ENCODE measurements at places on chromosomes 11 and 22.

- peaks cover 6% of the 10 kb centered on the region for H3K4me1 ChIP-seq
- DNase-seq = peak; percentile 66
These were observed at the start of gene MYRF for GRCh38 chr11:61752117-61752924. TSS of gene MYRF (plus strand) at chr11:61752636. CDS start at chr11:61752745, 109 bp downstream.

DNA sequence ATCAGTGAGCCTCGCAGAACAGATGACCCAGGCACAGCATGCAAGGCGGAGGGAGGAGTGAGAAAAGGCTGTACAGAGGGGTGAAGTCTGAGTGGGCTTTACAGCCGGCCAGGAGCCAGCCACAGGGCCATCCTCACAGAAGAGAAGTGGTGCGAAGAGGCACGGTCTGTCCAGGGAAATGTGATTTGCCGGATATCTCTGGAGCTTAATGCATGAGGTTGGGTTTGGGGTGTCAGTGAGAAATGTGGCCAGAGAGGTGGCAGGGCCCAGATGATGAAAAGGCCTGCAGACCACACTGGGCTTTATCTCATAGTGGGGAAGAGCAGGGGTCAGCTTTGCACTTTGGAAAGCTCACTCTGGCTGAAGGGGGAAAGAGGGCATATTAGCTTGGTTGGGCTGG is 255.2 kb downstream of the BUD13 start:
- H3K4me3 ChIP-seq = no peak overlapping the region
- no peak overlapping the region for H3K27ac ChIP-seq
- peak; percentile 12 for DNase-seq

DNA sequence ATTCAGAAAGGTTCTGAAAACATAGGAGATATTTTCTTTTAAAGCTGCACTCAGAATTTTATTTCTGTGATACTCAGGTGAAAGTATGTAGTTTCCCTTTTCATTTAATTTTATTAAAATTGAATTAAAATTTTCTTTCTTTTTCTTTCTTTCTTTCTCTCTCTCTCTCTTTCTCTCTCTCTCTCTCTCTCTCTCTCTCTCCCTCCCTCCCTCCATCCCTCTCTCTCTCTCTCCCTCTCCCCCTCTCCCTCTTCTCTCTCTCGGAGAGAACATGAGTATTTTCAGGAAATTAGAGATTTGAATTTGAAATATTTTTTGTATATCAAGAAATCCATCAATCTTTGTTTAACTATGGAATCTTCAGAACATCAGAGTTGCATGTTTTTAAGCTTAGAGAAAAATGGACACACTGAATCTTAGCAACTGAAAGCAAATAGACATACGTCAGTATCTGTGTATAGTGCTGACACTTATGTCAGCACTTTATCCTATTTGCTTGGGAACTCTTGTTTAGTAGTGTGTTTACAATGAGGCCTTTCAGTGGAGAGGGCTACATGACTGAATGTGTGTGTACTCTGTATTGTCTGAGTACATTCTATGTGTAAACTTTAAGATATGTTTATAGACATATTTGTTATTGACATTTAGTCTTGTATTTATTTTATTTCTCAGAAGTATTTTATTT is 44.5 kb downstream of the PDE3B start:
- no peaks in the 10 kb centered on the region for H3K4me1 ChIP-seq
- no peak overlapping the region for H3K4me3 ChIP-seq
- H3K27me3 ChIP-seq = no peaks in the 10 kb centered on the region
- H3K36me3 ChIP-seq = peaks cover 7% of the 10 kb centered on the region
- DNase-seq = no peak

DNA sequence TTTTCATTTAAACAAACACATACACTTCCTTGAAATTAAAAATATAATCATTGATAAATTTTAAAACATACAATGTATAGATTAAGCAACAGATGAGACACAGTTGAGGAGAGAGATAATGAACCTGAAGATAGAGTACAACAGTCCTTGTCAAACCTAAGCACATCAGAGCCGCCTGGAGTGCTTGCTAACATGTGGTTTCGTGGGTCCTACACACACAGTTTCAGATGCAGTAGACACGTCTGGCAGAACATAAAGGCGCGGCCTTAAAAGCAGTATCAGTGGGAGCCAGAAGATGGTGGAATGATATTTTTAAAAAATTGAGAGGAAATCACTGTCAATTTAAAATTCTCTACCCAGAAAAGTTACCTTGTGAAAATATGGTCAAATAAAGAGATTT is 134.4 kb downstream of the MPPED1 start:
- H3K4me1 ChIP-seq = no peaks in the 10 kb centered on the region
- H3K36me3 ChIP-seq = no peaks in the 10 kb centered on the region
- DNase-seq = no peak

DNA sequence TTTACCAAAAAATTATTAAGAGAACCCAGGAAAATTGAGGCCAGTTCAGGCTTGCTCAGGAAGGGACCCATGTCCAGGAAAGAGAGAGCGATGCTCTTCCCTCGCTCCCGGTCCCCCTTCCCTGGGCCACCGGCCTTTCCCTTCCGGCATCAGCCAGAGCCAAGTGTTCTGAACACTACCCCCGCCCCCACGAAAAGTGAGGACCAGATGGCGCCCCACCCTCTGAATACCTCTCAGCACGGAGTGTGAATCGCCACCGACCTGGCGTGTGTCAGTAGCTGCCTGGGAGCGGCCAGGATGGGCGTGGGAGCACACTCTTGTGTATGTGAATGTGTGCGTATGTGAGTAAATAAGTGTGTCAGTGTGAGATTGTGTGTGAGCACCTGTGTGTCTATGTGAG is 20.2 kb downstream of the RPS6KA4 start:
- H3K27me3 ChIP-seq = no peaks in the 10 kb centered on the region
- H3K36me3 ChIP-seq = no peaks in the 10 kb centered on the region
- H3K27ac ChIP-seq = no peak overlapping the region
- DNase-seq = no peak

GRCh38 chr11:24502425-24502824 is 5.6 kb downstream of the LUZP2 start:
- peaks cover 2% of the 10 kb centered on the region for H3K27me3 ChIP-seq
- no peak for DNase-seq
- no peaks in the 10 kb centered on the region for H3K36me3 ChIP-seq
- no peak overlapping the region for H3K27ac ChIP-seq
- H3K4me1 ChIP-seq = no peaks in the 10 kb centered on the region

DNA sequence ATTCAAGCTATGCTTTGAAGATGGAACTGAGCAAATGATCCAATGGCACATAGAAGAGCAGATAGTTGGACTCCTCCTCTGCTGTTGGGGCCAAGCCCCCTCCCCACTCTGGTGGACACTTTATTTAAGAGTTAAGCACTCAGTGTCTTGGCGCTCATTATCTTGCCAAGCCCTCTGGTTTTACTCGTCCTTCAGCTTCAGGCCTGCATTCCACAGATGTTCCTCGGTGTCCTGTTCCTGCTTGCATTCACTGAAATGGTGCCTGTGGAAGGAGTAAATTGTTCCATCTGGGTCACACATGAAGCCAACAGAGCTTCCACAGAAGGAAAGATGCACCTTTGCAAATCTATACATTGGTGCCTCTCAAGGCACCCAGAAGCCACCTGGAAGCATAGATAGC is 26.1 kb downstream of the MAML2 start:
- H3K27me3 ChIP-seq = no peaks in the 10 kb centered on the region
- no peaks in the 10 kb centered on the region for H3K36me3 ChIP-seq
- H3K4me3 ChIP-seq = no peak overlapping the region
- no peak for DNase-seq

GRCh38 chr11:102470251-102470650 is 17.7 kb upstream of the TMEM123 start:
- H3K36me3 ChIP-seq = no peaks in the 10 kb centered on the region
- no peak for DNase-seq
- H3K4me3 ChIP-seq = no peak overlapping the region
- H3K27ac ChIP-seq = no peak overlapping the region
- no peaks in the 10 kb centered on the region for H3K4me1 ChIP-seq

DNA sequence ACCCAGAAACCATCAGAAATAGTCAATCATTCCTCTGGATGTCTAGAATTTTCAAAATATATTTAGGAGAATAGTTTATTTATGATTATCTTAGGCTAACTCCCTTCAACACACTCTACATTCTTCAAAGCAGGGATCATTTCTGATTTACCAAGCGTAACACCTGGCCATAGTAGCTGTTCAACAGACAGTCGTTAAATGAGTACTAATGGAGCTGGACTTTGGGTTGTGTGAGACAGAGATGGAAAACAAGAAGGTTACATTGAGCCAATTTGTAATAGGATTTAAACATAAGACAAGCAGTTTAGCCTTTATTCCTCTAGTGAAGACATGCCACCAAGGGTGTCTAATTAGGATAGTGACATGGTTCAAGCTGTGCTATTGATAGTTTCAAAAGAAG is 129.2 kb upstream of the ANO3 start:
- H3K4me3 ChIP-seq = no peak overlapping the region
- H3K27me3 ChIP-seq = no peaks in the 10 kb centered on the region
- DNase-seq = no peak
- no peak overlapping the region for H3K27ac ChIP-seq
- no peaks in the 10 kb centered on the region for H3K4me1 ChIP-seq
- no peaks in the 10 kb centered on the region for H3K36me3 ChIP-seq

GRCh38 chr11:92873551-92873950 is 95.9 kb upstream of the MTNR1B start:
- H3K4me1 ChIP-seq = no peaks in the 10 kb centered on the region
- no peak overlapping the region for H3K27ac ChIP-seq
- H3K36me3 ChIP-seq = no peaks in the 10 kb centered on the region
